ENCODE measurements at places on chromosomes 12 and 14.

- no peak for DNase-seq
These were observed 194.0 kb downstream of the VRK1 start for GRCh38 chr14:96991226-96991625.

DNA sequence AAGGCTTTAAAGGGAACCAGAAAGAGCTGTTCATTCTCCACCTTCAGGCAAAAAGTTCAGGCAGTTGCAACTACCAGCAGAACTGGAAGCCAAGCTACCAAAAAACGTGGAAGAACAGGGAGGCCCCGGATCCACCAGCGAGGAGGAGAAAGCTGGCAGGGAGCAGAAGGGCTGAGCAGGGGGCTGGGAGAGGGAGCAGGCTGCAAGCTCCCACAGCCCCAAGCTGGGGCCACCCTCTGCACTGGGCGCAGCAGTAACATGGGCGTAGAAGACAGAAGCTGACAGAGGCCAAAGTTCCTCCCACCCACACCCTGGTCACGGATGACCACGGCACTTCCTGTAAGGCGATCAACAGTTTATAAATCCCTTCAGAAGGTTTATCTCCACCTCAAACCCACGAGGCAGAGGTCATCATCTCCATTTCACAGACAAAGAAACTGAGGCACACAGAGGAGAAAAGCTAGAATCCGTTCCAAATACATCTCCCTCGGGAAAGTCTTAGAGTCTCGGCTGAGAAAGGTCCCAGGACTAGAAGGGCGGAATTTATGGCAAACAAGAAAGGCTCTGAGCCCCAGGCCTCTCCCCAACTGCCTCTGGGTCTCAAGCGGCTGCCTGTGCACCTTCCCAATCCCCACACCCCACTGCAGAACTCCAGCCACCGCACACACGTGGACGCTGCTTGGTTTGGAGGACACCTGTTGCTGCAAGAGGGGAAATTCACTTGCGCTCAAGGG is 1.8 kb downstream of the CCDC85C start:
- no peak for DNase-seq

DNA sequence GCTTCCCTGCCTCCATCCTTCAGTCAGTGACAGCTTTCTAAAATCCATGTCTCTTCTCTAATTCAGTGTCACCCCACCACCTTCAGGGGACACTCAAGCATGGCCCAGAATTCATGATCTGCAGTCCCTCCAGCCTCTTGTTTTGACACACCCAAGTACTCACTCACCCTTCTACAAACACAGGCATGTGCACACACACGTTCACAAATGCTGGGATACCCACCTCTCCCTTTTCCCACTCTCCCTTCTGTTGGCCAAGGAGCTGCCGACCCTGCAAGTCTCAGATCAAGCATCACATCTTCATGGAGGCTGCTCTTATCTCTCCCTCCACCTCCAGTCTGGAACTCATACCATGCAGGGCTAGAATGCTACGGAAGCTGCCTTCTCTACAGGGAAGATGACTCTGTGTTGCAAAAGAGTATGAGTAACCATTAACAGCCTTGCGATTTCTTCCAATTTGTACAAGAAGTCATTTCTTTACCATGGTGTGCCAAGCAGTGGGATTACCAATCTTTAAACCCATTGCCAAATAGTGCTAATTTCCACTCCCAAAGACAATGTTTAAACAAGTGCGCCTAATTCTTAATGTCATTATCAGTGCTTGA is 196.1 kb downstream of the BCL11B start:
- DNase-seq = no peak

- no peak for DNase-seq
These were observed 42.1 kb upstream of the LIN7A start for GRCh38 chr12:80979816-80980215.

- no peak for DNase-seq
These were observed 92.4 kb downstream of the PHLDA1 start for GRCh38 chr12:75939016-75939642.

DNA sequence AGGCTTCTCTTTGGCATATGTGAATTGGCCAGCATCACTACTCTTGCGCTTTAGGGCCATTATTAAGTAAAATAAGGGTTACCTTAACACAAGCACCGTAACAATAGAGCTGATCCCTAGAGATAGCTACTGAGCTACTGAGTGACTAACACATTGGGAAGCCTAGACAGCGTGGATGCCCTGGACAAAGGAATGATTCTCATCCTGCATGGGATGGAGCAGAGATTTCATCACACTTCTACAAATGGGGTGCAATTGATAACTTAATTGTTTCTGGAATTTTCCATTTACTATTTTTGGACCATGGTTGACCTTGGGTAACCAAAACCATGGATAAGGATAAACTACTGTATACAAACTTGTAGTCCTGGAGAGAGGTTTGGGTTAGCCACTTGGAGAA is 57.1 kb downstream of the FBXO34 start:
- no peak for DNase-seq

DNA sequence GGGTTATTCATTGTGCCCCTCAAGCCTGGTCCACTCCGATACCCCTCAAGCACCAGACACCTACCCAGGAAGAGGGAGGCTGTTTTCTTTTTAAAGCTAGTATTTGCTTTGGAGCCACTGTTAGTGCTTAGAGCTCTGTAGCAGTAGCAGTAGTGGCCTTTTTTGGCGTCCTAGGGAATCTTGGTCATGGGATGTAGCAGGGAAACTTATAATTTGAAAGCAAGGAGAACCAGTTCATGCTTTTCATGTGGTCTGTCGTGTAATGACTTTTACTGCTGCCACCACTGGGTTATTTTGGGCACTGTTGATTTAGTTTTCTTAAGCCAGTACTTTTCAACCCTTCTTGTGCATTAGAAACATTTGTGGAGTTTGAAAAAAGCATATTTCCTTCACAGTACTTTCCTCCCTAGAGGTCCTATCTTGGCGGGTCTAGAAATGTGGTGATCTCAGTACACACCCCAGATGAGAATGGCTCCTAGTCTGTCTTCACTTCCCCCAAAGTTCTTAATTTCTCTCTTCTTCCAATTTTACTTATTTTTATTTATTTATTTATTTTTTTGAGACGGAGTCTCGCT is 49.7 kb downstream of the MARK3 start:
- no peak for DNase-seq

DNA sequence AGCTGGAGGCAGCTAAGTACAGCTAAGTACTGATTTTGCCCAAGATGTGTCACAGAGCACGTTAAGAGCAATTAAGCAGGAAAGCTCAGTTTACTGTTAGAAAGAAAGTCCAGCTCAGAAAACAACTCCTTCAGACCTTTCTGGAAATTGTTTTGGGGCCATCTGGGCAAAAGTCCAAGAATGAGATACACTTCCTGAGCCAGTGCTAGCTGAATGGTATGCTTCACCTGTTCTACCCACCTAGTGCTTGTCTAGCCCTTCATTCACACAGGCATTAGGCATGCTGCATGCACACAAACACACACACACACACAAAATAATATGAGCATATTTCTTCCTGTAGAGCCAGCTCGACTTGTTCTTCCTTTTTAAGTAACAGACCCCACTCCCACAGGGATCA is 6.6 kb upstream of the IKZF4 start:
- DNase-seq = no peak

DNA sequence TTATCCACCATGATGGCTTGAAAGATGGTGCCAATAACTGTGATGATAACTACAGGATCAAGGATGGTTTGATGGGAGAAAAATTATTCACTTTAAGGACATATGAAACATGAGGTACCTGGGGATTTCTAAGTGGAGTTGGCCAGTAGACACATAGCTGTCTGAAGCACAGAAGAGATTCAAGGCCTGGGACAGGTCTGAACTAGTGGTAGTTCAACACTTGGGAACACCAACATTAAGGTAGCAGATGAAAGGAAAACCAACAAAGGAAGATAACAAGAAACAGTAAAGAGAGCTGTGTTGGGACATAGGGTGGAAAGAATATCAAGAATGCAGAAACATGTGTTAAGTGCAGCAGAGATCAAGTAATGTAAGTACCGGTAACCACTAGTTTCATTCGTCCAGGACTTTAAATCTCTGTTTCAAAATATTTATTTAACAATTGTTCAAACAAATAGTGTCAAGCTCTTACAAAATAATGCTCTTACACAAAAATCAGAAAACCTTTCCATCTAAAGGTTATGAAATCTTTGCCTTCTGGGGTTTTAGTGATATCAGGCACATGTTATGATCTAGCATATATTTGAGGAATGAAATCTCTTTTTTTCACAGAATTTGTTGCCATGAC is 104.7 kb downstream of the ST8SIA1 start:
- no peak for DNase-seq

DNA sequence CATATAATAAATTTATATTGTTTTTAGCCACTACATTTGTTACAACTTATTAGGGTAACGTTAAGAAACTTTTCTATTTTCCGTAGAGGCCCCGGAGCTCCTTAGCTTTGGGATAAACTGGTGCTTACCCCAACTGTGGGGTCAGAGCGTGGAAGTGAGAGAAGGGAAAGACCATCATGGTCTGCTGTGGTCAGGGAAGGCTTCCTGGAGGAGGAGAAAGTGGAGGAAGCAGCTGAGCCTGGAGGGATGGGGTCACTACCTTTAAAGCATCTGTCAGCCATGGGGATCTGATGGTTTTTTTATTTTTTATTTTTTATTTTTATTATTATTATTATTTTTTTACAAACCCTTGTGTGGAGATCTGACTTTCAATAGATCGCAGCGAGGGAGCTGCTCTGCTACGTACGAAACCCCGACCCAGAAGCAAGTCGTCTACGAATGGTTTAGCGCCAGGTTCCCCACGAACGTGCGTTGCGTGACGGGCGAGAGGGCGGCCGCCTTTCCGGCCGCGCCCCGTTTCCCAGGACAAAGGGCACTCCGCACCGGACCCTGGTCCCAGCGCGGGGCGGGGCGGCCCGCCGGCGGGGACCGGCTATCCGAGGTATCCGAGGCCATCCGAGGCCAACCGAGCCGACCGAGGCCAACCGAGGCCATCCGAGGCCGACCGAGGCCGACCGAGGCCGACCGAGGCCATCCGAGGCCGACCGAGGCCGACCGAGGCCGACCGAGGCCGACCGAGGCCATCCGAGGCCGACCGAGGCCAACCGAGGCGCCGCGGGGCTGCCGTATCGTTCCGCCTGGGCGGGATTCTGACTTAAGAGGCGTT is 1101.2 kb upstream of the TMEM132C start:
- DNase-seq = peak; percentile 38

DNA sequence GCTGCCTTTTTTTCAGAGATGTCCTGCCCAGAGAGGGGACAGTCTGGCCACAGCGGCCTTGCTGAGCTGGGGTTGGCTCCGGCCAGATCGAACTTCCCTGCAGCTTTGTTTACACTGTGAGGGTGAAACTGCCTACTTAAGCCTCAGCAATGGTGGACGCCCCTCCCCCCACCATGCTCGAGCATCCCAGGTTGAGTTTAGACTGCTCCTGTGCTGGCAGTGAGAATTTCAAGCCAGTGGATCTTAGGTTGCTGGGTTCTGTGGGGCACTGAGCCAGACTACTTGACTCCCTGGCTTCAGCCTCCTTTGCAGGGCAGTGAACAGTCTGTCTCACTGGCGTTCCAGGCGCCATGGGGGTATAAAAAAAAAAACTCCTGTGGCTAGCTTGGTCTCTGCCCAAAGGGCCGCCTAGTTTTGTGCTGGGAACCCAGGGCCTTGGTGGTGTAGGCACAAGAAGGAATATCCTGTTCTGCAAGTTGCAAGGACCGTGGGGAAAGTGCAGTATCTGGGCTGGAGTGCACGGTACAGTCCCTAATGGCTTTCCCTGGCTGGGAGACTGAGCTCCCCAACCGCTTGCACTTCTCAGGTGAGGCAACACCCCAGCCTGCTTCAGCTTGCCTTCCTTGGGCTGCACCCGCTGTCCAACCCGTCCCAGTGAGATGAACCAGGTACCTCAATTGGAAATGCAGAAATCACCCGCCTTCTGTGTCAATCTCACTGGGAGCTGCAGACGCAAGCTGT is 79.1 kb downstream of the LRIG3 start:
- no peak for DNase-seq

DNA sequence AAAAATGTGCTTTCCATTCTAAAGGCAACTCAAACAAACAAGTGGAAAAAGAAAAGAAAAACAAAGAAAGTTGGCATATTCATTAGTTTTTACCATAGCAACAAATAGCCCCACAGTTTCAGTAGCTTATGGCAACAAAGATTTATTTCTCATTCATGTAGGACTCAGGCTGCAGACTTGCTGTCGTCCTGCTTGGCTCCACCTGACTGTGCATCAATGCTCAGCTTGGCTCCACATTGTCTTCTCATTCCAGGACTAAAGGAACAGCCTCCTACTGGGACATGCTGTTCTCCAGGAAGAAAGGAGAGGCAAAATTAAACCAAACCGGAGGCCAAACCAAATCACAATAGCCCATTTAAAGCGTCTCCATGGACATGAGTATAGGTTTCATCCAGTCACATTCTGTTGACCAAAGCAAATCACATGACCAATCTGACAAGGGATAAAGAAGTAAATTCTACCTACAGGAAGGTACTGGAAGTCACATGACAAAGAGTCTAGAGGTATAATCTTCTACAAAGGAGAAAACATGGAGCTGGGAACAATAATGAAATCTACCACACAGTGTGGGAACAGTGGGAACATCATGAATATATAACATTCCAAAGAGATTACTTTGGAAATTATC is 222.5 kb downstream of the PIK3C2G start:
- DNase-seq = no peak

- no peak for DNase-seq
These were observed 19.1 kb upstream of the MMP19 start for GRCh38 chr12:55861871-55862270.

DNA sequence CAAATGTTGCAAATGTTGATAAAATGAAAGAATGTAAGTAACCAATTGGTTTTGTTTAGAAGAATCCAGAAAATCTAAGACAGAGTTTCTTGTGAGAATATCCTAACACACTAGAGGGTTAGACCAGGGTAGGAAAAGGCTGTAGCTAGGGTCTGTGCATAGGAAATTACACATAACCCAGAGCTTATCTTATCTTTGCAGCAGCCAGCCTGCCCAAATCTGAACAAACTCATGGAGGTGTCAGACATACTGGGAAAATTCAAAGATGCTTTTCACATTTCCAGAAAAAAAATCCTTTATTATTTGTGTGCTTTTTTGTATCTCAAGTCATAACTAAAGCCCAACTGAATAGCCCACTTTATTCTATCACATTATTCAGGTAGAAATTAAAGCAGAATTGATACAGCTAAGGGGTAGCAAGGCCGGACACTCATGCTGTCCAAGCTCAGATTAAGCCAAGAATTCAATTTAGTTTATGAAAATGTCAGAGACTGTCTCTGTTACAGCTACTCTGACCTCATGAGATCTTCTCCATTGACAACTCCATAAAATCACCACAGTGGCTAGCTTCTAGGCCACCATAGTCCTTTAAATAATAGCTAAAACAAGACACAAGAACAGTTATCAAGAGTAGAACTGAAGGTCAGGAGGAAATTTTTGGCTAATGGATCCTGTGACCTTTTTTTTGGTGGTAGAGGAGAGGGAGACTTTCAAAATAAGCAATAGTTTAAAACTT is 169.6 kb upstream of the RASSF8 start:
- DNase-seq = no peak

DNA sequence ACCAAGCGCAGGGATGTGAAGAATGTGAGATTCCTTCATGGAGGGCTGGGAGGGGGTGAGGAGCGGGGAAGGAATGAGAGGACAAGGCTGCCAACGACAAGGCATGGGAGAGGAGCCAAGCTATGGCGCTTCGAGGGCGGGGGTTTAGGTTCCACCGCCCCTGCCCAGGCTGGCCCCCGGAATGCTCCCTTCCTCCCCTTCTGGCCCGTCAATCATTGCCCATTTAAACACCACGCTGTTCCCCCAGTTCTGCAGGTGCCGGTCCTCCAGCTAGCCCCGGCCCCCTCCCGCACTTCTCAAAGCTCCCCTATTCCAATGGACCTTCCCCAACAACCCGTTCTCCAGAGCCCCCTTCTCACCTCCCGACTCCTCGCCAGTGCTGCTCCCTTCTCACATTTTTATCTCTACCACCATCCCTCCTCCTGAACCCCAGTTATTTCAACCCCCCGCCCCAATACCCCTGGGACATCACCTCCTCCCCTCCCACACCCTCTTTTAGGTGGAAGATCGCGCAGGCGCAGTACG is 428 bp downstream of the RNF41 start:
- DNase-seq = no peak
